ENCODE measurements at places on chromosomes 16 and 17. TPM values are rescaled to one million over a fixed set of nuclear protein-coding genes. Genes with fewer than 3 reads are reported as not detected.

DNA sequence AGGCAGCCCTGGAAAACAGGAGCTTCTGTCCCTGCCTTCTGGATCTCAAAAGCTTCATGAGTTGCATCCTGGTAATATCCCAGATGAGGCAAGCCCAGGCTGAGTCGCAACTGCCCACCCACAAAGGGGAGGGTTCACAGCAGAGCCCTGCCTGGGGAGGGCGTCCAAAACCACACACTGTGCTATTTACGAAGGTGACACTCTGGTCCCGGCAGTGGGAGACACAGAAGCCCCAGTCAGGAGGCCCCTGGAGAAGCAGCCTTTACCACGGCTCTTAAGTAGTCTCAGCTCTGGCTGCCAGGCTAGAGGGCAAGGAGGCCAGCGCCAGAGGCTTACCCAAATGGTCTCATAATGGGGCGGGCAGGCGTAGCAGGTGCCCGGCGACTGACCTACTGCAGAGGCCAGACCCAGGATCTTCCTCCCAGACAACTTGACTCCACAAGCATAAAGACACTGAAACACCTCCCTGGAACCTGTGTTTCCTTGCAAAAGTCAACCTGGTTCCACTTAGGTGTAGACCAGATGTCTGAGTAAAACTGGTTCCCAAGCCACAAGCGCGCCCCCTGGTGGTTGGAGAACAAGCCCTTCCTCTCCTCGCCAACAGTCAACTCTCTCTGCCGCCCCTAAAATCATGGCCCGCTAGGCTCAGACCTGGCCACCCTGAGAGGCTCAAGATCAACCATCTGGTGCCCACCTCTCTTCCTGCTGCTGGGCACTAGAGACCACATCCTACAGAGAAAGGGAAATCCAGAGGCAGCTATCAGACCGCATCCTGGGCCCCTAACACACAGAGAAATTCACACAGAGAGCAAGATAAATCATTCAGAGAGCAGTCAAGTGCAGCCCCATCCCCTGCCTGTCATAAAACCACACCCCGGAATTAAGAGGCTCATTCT lies 5.2 kb downstream of the AXIN2 start:
- no peak overlapping the region for H3K4me3 ChIP-seq
- H3K36me3 ChIP-seq, result peaks cover 3% of the 10 kb centered on the region
- H3K4me1 ChIP-seq, result peaks cover 27% of the 10 kb centered on the region
- H3K27me3 ChIP-seq, result peaks cover 4% of the 10 kb centered on the region
- peak overlapping the region; percentile 10 for H3K27ac ChIP-seq

DNA sequence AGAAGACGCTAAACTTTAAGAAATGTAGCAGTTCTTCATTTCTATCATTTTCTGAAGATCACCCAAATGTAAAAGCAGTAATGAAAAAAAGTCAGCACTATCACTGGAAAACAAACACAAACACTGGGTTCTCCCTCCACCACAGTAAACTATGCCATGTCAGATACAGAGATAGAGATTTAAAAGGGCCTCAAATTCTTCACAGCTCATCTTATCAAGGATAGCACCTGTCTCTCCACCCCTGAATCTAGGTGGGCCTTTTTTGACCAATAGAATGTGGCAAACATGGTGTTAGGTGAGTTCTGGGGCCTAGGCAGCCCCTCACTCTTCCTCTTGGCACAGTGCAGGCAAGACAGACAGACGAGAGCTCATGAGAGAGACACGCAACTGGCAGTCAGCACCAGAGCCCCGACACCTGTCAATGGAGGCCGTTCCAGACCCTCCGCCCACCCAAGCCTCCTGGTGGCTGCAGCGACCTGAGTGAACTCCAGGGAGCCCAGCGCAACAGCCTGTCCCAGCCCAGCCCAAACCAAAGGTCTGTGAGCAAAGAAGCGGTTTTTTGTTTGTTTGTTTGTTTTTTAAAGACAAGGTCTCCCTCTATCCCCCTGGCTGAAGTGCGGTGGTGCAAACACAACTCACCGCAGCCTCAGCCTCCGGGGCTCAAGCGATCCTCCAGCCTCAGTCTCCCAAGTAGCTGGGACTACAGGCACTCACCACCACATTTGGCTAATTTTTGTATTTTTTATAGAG lies 79.8 kb downstream of the TBC1D16 start:
- H3K36me3 ChIP-seq, result no peaks in the 10 kb centered on the region
- H3K27ac ChIP-seq, result no peak overlapping the region
- no peak for DNase-seq
- no peak overlapping the region for H3K4me3 ChIP-seq

- H3K4me3 ChIP-seq, result no peak overlapping the region
- no peak overlapping the region for H3K27ac ChIP-seq
- no peaks in the 10 kb centered on the region for H3K4me1 ChIP-seq
- no peak for DNase-seq
These were observed 27.4 kb upstream of the MSI2 start for GRCh38 chr17:57228911-57229310.

- no peaks in the 10 kb centered on the region for H3K27me3 ChIP-seq
- peaks cover 3% of the 10 kb centered on the region for H3K36me3 ChIP-seq
- no peak overlapping the region for H3K4me3 ChIP-seq
- no peak overlapping the region for H3K27ac ChIP-seq
These were observed 66.0 kb downstream of the RAP1GAP2 start for GRCh38 chr17:2862197-2862596.

GRCh38 chr16:68257906-68258800 lies 6.2 kb upstream of the SLC7A6 start:
- no peak for DNase-seq
- no peak overlapping the region for H3K27ac ChIP-seq
- H3K27me3 ChIP-seq, result no peaks in the 10 kb centered on the region
- H3K4me3 ChIP-seq, result no peak overlapping the region
- peaks cover 8% of the 10 kb centered on the region for H3K36me3 ChIP-seq

- H3K4me1 ChIP-seq, result peaks cover 2% of the 10 kb centered on the region
- H3K27me3 ChIP-seq, result peaks cover 2% of the 10 kb centered on the region
- H3K36me3 ChIP-seq, result no peaks in the 10 kb centered on the region
These were observed 5.0 kb upstream of the MYADML2 start for GRCh38 chr17:81951785-81952684.

DNA sequence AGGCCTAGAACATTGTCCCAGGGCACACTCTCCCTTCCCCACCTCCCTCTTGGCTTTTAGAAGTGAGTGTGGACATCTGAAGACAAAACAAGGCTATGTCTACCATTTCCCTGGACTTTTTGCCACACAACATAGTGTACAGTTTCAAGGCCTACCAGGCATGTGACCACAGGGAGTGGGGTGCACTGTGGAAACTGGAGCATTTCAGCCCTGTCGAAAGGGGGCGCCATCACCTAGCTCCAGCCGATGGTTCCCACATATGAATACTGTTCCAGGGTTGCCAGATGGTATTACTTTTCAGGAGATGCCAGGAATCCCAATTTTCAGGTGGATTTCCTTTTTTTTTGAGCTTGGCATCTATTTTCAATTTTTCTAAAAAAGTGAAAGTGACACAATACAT lies 140.7 kb downstream of the KATNIP start:
- H3K36me3 ChIP-seq, result no peaks in the 10 kb centered on the region
- H3K4me1 ChIP-seq, result no peaks in the 10 kb centered on the region
- H3K27ac ChIP-seq, result no peak overlapping the region
- DNase-seq, result peak; percentile 47
- H3K27me3 ChIP-seq, result no peaks in the 10 kb centered on the region
- no peak overlapping the region for H3K4me3 ChIP-seq

DNA sequence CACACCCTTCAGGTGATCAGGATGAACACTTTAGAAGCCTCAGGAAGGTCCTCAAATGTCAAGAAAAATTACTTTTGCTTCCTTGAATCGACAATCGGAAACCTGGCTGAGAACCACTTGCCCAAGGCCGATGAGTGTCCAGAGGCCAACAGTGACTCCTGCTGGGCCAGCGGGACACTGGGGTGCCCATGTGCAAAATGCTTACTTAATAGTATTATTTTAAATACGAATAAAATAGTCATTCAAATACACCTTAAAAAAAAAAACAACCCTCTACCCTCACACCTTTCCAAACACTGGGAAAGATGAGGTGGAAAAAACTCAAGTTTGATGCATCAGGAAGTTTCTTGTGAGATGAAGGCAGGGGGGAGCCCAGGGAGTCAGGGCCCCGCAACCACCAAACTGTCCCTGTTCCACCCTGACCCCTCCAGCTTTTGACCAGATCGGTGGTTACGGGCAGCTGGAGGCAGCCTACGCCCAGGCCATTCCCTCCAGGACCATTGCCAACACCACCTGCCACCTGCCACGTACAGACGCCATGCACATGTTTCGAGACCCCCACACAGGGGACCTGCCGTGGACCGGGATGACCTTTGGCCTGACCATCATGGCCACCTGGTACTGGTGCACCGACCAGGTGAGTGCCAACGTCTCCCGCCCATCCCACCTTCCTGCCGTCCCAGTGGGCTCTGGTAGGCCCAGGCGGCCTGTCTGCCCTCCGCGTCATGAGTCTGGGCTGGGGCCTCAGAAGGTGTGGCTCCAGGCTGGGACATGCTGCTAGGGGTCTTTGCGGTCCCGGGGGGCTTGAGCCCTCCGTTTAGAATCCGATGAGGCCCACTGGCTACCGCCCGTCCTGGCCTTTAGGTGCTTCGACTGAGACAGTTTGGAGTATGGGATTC lies 18.9 kb downstream of the SLC5A10 start:
- no peak overlapping the region for H3K27ac ChIP-seq
- no peaks in the 10 kb centered on the region for H3K27me3 ChIP-seq
- no peak for DNase-seq
- peaks cover 17% of the 10 kb centered on the region for H3K4me1 ChIP-seq

DNA sequence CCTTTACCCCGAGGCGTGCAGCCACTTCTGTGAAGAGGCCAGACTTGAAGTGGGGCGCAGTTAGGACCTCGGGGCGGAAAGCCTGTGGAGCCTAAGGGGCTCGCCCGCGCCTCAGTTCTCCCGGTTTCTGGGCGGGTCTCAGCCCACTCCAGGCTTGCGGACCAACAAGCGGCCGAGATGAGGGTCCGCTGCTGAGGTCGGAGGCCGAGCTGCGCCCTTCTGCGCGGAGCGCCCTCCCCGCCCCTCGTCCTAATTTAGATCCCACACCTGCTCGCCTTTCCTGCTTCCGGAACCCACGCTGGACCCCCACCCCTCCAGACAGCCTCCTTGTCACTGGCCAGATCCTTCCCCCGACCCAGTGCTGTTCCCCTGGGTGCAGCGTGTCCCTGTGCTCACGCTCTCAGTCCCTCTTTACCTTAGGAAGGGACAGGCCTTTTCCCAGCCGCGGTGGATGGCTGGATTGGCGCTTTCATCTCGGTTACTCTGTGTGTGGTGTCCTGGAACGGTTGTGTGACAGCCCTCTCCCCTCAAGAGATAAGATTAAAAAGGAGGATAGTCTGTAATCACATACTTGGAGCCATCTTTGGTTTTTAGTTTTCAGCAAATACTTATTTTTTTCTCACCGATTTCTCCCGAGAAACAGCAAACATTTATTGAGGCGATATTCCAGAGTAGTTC lies 933 bp upstream of the ATXN7L3 start:
- no peak for DNase-seq
- H3K4me1 ChIP-seq, result peaks cover 39% of the 10 kb centered on the region
- H3K27ac ChIP-seq, result peak overlapping the region; percentile 94
- H3K27me3 ChIP-seq, result no peaks in the 10 kb centered on the region
- peak overlapping the region; percentile 88 for H3K4me3 ChIP-seq

DNA sequence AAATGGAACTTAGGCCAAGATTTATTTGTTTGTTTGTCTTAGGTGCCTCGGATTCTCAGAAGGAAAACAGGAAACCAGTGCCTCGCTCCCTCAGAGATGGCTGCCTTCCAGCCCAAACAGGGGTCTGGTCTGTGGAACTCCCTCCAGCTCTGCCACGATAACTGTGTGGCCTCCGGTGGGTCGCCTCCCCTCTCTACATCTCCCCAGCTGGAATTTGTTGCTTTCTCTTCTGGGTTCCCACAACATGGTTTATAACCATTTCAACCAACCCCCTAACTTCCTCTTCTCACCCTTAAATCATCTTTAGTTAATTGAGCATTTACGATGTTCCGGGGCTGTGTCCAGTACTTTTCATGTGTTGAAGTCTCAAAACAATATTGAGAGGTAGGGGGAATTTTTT lies 30.9 kb upstream of the PLLP start:
- no peak for DNase-seq
- H3K4me1 ChIP-seq, result peaks cover 17% of the 10 kb centered on the region
- H3K27me3 ChIP-seq, result no peaks in the 10 kb centered on the region

GRCh38 chr16:27228621-27229501 lies 25.5 kb downstream of the KDM8 start:
- peaks cover 58% of the 10 kb centered on the region for H3K36me3 ChIP-seq
- H3K27me3 ChIP-seq, result no peaks in the 10 kb centered on the region
- no peak overlapping the region for H3K27ac ChIP-seq
- H3K4me3 ChIP-seq, result no peak overlapping the region
- H3K4me1 ChIP-seq, result peaks cover 68% of the 10 kb centered on the region
- no peak for DNase-seq

- H3K36me3 ChIP-seq, result peaks cover 10% of the 10 kb centered on the region
- peak overlapping the region; percentile 25 for H3K27ac ChIP-seq
- DNase-seq, result peak; percentile 52
- no peaks in the 10 kb centered on the region for H3K27me3 ChIP-seq
- no peak overlapping the region for H3K4me3 ChIP-seq
These were observed 31.3 kb downstream of the ZCCHC14 start for GRCh38 chr16:87461466-87461991.

DNA sequence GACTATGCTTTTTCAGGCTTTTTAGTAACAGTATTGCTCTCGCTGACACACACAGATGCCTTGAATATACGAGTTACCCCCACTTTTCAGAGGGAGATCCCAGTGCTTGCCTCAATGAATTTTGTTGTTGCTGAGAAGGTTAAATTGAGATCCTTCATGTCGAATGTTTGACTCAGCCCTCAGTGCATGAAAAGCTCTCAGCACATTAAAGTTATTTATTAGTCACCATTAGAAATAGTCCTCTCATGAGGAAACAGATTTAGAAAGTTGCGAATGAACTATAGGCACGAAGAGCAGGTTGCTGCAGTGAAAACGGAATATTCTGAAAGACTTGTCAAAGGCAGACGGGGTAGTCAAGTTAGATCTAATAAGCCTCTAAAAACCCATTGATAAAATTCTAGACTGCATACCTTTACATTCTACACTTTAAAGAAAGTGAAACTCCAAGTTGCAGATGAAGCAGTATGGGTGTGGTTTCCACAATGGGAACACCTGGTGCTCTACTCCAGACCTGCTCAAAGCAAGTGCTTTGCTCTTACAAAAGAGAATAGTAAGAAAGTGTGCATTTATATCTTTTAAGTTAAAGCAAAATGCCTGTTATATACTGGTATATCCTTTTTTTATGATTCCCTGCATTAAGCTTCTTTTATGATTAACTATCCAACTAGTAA lies 238.1 kb downstream of the MAF start:
- peaks cover 16% of the 10 kb centered on the region for H3K4me1 ChIP-seq
- H3K27ac ChIP-seq, result no peak overlapping the region
- no peak overlapping the region for H3K4me3 ChIP-seq
- no peak for DNase-seq

Gene SDK2
- 0.23 TPM for total RNA-seq

Gene TBC1D24
- 12.7 TPM for total RNA-seq

Measured in activated CD4-positive, alpha-beta T cell treated with anti-CD3 and anti-CD28 coated beads for 36 hours (primary cell).